ENCODE measurements at places on chromosomes 2 and 18.

DNA sequence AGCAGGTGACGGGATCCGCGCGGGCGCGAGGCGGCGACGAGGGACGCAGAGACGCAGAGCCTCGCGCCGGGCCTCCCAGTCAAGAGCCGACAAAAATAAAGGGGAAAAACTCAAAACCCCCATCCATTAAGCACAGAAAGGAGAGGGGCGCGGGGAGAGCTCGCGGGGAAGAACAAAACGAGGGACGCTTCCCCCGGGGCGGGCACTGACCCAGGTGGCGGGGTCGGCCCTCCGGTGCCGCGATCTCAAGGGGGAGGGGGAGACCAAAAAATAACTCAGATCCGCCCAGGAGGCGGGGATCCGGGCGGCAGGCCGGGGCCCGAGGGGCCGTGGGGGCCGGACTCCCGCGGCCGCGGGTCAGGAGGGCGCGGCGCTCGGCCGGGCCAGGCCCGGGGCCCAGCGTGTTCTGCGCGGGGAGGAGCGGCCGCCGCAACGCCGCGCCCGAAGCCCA lies 597 bp downstream of the RNF103 start:
- DNase-seq = peak; percentile 43

- no peak for DNase-seq
Measured at GRCh38 chr2:66433945-66434678, 813 bp upstream of the MEIS1 start.

- DNase-seq = no peak
Measured at GRCh38 chr2:207239754-207240494, 74.2 kb upstream of the KLF7 start.

GRCh38 chr18:6941996-6942395 lies 175.6 kb downstream of the LAMA1 start:
- no peak for DNase-seq

DNA sequence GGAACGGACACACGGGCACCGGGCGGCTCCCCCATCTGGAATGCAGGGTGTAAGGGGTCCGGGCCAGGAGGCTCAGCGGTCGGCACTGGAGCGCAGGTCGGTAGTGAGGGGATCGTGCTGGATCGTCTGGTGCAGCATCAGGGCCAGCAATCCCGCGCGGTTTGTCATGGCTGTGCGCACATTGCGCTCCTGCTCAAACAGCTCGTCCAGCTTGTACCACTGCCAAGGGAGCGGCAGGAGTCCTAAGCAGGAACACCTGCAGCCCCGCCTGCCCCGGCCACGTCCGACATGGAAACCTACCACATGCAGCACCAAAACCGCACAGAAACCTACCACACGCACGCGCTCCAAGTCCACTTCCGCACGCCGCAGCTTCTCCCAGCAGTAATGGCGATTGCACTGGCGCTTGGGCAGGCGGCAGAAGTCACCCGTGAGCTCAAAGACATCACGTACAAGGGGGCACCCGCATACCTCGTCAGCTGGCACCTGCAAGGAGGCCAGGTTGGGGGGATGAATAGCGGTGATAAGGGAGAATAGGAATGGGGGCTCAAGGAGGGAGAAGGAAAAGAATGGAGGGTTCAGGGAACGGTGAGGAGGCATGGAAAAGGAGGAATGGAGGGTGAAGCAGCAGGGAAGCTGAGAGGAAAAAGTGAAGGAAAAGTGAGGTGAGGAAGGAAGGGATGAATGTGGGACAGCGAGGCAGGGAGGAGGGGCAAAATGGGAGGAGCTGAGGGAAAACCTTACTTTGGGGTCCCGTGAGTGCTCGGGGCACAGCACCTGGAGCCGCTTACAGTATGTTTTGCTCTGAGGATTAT lies 1.4 kb upstream of the MBD1 start:
- no peak for DNase-seq

DNA sequence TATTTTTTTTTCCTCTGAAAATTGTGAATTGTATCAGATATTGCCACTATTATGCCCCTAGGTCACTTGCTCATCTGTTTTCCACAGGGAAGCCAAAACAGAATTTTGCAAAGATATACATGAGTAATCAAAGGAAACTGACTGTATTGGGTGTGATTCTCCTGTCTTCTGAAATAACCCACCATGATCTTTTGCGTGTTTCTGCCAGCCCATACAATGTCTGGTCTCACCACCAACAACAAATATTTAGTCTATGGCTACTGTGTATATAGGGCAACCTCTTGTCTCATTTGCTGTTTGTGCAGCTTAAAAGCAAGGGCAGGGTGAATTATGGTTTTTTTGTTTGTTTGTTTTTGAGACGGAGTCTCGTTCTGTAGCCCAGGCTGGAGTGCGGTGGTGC lies 26.5 kb downstream of the EPAS1 start:
- no peak for DNase-seq

DNA sequence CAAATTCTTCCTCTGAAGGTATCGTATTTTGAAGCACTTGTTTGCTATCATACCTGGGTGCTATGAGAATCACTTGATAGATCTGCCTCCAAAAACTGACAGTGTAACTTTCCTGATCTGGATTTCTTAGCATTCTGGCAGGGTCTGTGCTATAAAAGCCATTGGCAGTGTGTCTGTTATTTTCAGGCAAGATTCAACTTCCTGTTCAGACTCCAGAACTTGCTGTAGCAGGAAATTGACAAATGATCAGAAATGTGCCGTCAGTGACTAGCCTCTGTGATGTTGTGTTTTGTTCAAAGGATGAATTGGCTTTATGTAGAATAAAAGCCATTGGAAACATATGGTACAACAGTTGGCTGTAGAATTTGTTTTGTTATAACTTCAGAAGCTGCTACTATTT lies 273.3 kb downstream of the PTPRM start:
- DNase-seq = no peak

DNA sequence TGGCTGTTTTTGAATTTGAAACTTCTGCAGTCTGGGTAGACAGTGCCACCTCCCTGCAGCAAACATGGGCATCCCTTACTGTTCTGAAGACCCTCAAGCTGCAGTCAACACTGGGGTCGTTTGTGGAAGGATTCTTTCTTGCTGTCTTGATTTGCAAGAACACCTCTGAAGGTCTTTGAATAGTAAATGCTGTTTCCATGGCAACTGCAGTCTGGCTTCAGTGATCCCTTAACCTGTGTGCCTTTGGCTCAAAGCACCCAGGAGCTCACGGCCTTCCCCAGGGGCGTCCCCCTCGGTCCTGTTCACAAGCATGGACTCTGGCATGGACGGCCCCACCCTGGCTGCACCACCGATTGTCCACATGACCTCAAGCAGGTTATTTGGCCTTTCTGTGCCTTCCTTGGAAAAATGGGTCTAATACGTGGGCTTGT lies 38.3 kb downstream of the LRRFIP1 start:
- DNase-seq = no peak

GRCh38 chr2:43031471-43032212 lies 194.8 kb downstream of the ZFP36L2 start:
- no peak for DNase-seq

DNA sequence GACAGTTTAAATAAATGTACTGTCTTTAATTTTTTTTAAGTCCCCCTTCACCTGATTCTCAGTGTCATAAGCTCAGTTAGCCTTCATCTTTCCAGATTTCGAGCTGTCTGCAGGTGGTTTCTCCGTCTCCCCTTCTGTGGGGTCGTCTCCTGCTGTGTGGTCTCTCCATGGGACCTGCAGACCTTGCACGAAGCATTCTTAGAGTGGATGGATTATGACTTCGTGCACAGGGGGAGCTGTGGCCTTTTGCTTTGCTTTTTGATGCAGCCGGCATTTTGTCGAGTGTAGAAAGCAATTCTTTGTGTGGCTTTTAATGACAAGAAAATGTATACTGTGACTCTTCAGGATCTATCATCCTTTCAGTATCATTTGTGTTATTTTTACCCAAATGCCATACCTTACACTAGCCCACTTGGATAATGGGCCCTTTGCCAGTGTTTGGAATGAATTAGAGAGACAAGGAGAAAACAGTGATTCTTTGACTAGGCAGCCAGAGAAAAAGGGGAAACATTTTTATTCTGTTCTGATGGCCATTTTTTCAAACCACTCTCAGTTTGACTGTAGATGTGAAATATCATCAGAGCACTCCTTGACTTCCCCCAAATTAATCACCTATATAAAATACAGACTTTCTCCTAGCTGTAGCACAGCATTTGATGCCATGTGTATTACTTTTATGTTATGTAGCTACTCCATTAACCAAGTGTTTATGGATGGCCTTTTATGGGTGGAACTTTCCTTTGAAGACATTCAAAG lies 54.3 kb downstream of the ITGA6 start:
- DNase-seq = no peak

- no peak for DNase-seq
Measured at GRCh38 chr2:232361646-232362045, 16.9 kb upstream of the ALPP start.

DNA sequence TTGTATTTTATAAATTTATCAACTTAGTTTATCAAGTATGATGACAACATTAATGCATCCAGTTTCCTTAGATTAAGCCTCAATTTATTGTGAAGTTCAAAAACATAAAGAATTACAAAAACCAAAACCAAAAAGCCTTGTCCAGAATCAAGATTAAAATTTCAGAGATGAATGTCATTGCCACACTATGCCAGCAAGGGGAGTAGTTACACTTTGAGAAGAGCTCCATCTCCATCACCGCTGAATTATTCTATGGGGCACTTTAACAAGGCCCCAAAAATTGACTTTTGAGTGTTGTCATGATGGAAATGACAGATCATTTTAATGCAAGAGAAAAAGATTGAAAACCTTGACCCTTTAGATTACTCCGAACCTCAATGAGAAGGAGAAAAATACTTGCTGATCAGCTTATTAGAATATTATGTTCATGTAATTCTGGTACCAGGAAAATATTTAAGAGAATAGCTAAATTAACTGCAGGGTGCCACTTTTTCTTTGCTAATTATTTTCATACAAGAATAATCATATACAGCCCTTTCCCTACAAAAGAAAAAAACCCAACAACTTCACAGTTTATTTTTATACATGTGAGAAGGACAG lies 152.5 kb upstream of the AQP4 start:
- DNase-seq = no peak

DNA sequence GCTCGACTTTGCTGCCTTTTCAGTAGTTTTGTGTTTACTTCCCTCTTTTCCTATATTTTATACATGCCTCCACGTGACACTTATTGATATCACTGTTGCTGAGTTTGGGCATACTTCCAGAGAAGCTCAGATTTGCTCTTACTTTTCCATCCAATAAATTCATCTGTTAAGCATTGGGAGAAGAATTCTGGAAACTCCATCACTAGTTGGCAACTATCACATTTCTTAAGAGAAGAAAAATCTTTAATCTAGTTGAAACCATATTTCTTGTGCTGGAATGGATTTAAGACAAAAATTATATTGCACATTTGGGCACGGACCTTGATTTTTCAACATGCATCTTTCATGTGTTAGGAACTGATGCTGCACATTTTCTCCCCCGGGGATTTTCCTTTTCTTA lies 52.6 kb upstream of the CPO start:
- no peak for DNase-seq

DNA sequence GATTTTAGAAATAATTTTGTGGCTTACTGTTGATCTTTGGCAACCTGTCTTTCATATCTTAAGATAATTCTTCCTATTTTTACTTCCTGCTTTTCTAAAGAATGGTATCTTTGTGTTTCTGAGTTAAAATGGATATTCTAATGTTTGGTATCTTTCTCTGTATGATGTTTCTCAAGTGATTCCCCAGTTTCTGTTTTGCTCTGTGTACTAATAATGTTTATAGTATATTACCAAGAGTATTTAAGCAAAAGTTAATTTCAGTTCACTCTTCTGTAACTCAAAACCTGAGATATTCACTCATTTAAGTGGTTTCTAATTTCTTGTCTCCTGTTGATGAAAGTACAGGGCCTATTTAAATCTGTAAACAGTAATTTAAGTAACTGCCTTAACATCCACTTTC lies 58.3 kb downstream of the CCDC150 start:
- DNase-seq = no peak

DNA sequence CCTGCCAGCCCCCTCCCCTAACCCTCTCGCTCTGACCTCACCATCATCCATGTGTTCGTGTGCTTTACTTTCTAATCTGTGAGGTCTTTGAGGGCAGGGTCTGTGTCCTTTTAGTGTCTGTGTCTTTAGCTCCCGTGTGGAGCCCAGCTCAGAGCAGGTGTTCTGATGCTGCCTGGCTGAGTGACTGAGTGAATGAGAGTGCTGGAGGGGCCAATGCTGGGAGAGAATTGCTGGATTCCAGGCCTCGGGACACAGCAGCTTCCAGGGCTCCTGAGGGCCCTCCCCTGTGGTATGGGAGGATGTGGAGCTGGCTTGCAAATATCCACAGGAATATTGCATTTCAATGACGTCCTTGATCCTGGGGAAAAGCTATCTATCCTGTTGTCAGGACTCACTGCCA lies 160.6 kb downstream of the ANKRD30B start:
- no peak for DNase-seq

GRCh38 chr18:3840766-3841165 lies 390.8 kb downstream of the TGIF1 start:
- DNase-seq = no peak

GRCh38 chr2:238790126-238790832 lies 57.6 kb upstream of the TWIST2 start:
- DNase-seq = no peak

DNA sequence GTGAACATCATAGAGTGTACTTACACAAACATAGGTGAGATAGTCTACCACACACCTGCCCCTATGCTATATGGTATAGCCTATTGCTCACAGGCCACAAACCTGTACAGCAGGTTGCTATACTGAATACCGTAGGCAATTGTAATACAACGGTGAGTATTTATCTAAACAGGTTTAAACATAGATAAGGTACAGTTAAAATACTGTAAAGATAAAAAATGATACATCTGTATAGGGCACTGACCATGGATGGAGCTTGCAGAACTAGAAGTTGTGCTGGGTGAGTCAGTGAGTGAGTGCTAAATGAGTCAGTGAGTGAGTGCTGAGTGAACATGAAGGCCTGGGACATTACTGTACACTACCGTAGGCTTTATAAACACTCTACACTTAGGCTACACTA lies 267.0 kb upstream of the HS6ST1 start:
- DNase-seq = no peak

GRCh38 chr2:27705851-27706622 lies 42.3 kb downstream of the SLC4A1AP start:
- no peak for DNase-seq

DNA sequence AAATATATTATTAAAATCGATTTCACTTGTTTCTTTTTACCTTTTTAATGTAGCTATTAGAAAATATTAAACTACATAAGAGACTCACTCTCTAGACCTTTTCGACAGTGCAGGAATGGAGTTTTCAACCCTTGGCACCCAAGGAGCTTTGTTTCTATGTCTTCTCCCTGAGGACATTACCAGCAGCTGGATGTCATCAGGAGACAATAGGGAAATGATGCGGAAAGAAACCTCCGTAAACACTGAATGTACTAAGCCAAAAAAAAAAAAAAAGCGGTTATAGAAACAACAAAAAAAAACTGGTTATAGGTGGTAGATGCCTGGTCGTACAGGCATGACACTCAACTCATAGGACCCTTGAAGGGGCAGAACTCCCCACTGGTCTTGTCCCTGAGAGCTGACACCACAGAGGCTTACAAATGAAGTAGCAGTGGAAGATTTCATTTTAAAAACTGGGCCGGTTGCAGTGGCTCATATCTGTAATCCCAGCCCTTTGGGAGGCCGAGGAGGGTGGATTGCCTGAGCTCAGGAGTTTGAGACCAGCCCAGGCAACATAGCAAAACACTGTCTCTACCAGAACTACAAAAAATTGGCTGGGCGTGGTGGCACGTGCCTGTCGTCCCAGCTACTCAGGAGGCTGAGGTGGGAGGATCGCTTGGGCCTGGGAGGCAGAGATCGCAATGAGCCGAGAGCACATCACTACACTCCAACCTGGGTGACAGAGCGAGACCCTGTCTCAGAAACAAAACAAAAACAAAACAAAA lies 23.8 kb downstream of the THAP4 start:
- no peak for DNase-seq

GRCh38 chr2:159710601-159711180 lies 1.6 kb upstream of the MARCHF7 start:
- no peak for DNase-seq

GRCh38 chr2:240205772-240206171 lies 65.3 kb upstream of the OTOS start:
- DNase-seq = no peak
